ENCODE measurements at places on chromosomes 7 and 10. TPM values are rescaled to one million over a fixed set of nuclear protein-coding genes. Genes with fewer than 3 reads are reported as not detected.

The CYP26A1 gene
- total RNA-seq, result not detected

The ACBD7 gene
- 4.8 TPM for total RNA-seq

The DUSP5 gene
- 84.3 TPM for total RNA-seq

The IRF5 gene
- 26.0 TPM for total RNA-seq

The IGF2BP3 gene
- total RNA-seq, result 16.6 TPM

The NODAL gene
- total RNA-seq, result not detected

The PTER gene
- total RNA-seq, result 19.9 TPM

The SCD gene
- 273 TPM for total RNA-seq

DNA sequence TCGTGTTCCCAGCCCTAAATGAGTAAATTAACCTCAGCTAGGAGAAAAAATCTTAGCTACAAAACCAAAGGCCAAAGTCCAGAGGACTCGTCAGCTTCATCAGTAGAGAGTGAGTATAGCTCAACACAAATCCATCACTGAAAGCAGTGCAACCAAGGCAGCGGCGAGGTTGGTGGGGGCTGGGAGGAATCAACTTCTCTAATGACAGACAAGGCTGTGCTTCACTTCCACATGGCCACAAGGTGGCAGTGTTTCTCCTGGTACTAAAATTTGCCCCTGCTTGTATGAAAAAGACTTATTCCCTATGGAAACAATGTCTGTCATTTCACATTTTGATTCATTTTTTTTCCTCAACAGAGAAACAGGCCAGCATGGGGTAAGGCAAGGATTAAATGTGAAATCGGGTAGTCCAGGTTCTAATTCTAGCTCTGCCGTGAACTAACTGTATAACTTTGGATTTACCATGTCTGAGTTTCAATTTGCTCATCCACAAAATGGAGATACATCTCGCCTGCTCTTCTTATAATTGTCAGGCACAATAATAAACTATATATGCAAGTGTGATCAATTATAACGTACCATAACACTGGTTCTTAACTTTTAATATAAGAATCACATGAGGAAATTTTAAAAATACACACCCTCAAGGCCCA is 39.3 kb downstream of the FAS start:
- peak; percentile 48 for DNase-seq

DNA sequence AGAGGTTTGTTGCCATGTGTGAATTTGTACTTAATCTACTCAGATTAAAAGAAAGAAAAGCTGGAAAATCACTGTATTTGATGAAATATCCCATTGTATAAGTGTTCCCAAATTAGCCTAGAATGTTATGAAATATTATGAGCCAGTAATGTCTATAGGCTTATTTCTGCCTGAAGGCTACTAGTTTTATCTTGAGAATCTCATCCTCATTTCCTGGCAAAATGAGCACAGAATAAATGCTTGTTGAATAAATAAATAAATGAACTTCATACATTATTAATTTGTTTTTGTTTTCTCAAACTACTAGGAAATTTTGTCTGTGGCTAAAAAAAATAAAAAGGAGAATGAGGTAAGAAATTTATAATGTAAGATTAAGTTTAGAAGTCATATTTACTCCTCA is 25.5 kb downstream of the HELLS start:
- DNase-seq, result no peak

DNA sequence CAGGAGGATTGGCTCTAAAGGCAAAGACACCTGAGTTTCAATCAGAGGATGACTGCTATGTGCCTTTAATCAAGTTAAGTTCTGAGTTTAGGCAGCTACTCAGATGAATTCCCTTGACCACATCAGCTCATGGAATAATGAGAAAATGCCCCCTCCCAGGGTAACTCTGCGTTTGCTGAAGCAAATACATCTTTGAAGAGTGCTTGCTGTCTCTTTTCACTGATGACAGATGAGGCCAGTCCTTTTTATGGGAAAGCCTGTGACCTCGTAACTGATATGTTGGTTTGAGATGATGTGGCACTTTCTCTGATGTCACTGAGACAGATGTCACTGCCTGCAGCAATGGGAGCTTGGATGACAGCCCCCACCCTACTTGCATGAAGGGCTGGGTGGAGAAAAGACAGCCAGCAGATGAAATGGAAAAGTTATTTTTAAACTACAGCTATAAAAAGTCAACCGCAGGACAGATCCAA is 43.7 kb upstream of the DGKI start:
- DNase-seq, result no peak

DNA sequence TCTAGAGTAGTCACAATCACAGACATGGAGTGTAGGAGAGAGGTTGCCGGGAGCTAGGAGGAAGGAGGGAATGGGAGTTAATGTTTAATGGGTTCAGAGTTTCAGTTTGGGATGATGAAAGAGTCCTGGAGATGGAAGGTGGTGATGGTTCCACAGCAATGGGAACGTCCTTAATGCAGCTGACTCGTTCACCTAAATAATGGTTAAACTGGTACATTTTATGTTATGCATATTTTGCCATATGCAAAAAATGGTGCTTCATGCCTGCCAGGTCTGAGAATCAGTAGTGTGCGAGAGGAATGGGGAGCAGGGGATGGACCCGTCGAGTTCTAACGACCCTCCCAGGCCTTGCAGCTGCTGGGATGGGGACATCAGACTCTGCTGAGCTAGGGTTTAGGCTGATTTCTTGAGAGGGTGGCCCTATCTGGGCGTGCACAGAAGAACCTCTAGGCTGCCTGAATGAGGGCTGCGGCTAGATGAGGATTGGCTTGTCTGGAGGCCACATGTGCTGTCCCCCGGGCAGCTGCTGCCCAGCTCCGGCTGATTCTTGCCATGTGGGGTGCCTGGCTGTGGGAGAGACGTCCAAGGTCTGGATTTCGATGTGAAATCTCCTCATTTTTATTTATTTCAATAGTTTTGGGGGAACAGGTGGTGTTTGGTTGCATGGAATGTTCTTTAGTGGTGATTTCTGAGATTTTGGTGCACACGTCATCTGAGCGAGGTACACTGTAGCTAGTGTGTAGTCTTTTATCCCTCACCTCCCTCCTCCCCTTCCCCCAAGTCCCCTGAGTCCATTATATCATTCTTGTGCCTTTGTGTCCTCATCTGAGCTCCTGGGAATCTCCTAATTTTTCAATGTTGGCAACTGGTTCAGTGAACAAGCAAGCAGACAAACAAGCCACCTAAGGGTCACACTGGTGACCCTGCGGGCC is 116.0 kb downstream of the GRK5 start:
- no peak for DNase-seq

GRCh38 chr10:122139627-122140170 is 131.4 kb upstream of the BTBD16 start:
- no peak for DNase-seq

DNA sequence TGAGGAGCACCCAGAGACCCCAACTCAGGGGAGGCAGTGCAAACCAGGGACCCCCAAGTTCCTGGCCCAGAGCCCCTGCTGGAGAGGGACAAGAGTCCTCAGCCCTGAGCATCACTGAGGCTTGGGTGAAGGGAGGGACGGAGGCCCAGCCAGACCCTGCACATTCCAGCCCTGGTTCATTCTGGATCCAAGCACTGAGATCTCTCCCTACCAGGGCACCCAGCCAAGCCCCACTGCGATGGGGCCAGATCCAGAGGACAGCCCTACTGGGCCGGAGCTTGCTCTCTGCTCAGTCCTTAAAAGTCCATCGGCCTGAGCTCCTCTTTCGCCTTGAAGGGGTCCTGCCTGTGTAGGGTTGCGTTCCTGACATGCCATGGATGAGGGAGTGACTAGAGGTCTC is 40.5 kb upstream of the RABGEF1 start:
- DNase-seq, result no peak

DNA sequence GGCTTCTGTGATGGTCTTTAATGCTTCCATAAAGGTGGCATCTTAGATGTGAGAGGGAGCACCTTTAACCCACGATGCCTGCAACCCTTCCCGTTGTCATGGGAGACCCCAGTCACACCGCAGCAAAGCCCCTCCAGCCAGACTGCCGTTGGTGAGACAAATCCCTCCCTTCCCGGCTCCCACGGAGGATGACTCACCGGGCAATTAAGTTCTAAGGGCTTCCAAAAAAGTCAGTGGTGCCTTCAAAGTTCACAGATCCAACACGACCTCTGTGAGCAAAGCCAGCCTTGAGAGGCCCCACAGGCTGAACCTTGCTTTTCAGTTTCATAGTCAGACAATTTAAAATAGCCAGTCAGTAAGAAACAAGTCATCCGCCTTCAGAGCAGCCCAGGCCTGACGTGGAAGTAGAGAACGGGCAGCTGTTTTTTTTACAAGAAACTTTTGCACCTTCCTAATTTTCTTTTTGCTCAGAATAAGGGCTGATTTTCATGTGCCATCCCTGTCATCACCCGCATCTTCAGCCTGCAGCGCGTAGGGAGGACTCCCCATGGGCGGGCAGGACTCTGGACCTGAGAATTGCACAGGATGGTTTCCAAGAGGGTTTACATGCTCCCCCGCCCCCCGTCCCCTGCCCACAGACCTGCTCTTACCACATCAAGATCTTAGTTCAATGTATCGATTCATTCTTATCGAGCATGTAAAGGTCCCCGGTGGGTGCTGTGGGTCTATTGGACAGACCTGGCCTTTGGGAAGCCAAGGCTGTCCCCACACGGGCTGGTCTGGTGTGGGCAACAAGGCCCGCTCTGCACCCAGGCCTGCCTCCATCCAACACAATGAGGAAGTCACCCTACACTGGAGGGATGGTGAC is 333.9 kb downstream of the DNAJB6 start:
- DNase-seq, result no peak

Data from activated T-helper 2 cell treated with anti-CD3 and anti-CD28 coated beads, Interferon-gamma antibody, Interleukin-2, Interleukin-4, amounts not matched to agents 10 μg/mL and 5 μg/mL and 100 μg/mL, durations not matched to agents 14 hours and 24 hours and 36 hours (primary cell).